ENCODE measurements at places on chromosomes 5 and 9.

- DNase-seq, result no peak
These were observed 173.4 kb upstream of the CDH12 start for GRCh38 chr5:23026252-23027170.

DNA sequence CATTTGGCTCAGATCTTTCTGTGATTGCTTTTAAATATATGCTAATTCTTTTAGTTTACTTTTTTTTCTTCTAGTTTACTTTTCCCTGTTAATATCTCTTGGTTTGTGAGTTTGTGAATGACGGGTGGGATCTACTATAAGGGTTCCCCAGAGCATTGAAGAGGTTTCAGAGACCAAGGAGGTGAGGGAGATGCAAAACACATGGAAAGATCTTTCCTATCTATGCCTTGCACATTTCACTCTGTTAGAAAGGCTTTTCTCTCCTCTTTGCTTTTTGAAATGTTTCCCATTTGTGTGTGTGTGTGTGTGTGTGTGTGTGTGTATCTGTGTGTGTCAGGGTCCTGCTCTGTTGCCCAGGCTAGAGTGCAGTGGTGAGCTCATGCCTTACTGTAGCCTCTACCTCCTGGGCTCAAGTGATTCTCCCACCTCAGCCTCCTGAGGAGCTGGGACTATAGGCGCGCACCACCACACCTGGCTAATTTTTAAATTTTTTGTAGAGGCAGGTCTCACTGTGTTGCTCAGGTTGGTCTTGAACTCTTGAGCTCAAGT is 50.7 kb downstream of the CNTLN start:
- no peak for DNase-seq

- DNase-seq, result no peak
These were observed 3.6 kb upstream of the ZNF131 start for GRCh38 chr5:43117092-43117491.

- no peak for DNase-seq
These were observed 71.0 kb downstream of the BRINP1 start for GRCh38 chr9:119298076-119298853.

- DNase-seq, result no peak
These were observed 4.0 kb downstream of the TRAF1 start for GRCh38 chr9:120922404-120923195.

DNA sequence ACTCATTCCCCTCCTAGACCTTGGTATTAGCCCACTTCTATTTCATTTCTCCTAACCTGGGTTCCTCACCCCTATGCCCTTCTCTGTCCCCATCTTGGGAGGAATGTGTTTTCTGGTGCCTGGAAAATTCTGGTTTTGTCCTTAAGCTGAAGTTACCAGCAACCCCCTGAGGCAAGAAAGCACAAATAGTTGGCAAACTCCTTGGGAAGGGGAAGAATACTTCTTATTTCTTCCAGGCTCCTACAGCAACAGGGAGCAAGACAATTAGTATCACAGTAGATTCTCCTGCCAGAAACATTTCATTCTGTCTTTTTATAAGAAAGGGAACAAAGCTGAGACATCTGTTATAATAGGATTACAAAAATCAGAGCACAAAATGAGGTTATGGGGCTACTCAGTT is 142.5 kb downstream of the SNCAIP start:
- DNase-seq, result no peak

Measured in NCI-H510A (cell line).